ENCODE measurements at places on chromosomes 11 and 22.

- no peak for DNase-seq
Measured at GRCh38 chr11:17781221-17781620, 46.6 kb downstream of the KCNC1 start.

DNA sequence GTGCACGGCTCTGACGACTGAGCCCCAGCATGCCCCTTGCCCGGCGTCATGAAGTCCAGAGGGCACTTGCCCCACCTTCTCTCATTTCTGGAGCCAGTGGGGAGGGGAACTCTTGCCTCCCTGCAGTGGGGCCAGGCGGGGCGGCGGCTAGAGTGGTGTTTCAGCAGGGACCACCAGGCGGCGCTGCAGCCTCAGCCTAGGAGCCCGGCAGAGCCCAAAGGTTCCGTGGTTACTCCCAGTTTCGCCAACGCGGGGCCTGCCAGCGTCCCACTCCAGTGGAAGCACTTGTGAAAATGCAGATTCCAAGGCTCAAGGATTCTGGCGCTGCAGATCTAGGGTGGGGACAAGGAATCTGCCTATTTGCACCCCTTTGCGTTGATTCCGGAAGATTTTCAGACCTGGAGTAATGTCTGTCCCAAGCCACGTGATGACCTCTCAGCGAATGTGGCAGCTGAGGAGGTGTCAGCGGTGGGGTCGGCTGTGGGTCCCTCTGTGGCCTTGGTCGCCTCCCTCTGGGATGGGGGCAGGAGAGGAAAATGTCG is 55.7 kb downstream of the CD82 start:
- DNase-seq = no peak

DNA sequence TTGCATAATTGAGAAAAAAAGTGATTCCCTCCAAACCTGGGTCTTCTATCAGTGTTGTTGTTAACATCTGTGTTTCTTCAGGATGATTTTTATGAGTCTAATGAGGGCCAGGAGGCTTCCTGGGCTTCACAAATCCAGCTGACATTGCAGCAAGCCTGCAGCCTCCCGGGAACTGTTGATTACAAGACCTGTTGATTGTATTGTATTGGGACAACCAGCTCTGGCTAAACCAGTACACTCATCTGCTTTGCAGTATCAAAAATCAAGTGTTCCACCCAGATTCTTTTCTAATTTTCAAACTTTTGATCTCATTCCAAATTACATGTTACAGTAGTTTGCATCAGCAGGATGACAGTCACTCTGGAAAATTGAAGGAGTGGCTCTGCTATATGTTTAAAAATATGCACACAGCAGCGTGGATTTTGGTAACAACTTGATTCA is 16.1 kb upstream of the PRSS23 start:
- no peak for DNase-seq

GRCh38 chr22:49887702-49888101 is 30.5 kb downstream of the ALG12 start:
- DNase-seq = no peak

GRCh38 chr11:126548581-126549550 is 193.4 kb downstream of the ST3GAL4 start:
- no peak for DNase-seq

- DNase-seq = no peak
Measured at GRCh38 chr11:114314096-114314495, 17.9 kb downstream of the NNMT start.

GRCh38 chr11:107501713-107502112 is 44.1 kb upstream of the CWF19L2 start:
- DNase-seq = no peak

DNA sequence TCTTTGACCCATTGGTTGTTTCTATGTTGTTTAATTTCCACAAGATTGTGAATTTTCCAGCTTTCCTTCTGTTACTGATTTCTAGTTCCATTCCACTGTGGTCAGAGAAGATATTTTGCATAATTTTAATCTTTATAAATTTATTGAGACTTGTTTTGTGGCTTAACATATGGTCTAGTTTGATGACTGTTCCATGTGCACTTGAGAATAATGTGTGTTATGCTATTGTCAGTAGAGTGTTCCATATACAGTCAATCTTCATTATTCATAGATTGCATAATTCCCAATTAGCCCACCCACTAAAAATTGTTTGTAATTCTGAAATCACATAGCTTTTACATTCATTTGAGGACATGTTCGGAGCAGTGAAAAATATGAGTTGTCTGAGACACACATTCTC is 346.1 kb upstream of the DDI1 start:
- no peak for DNase-seq

GRCh38 chr11:93481279-93481678 is 61.9 kb downstream of the SMCO4 start:
- no peak for DNase-seq

- DNase-seq = no peak
Measured at GRCh38 chr11:134542401-134543165, 130.5 kb upstream of the B3GAT1 start.

- no peak for DNase-seq
Measured at GRCh38 chr11:113313601-113314000, 782 bp upstream of the TTC12 start.

DNA sequence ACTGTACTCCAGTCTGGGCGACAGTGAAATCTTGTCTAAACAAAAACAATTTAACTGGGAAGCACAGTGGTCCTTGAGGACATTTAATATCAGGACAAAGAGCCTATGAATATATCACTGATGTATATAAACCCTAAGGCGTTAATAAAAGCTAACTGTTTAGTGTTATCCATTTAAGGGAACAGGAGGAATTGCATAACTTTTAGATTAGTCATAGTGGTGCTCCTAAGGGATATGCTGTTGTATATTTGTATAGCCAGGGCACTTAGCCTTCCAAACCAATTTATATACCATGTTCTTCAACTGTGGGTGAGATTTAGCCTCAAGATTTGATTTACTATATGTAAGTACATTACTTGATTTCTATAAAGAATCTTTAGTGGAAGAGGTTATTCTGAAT is 3.0 kb upstream of the CHEK1 start:
- no peak for DNase-seq

- no peak for DNase-seq
Measured at GRCh38 chr11:33060271-33060670, 20.9 kb downstream of the TCP11L1 start.

- DNase-seq = no peak
Measured at GRCh38 chr22:49166746-49167145, 660.9 kb downstream of the BRD1 start.

DNA sequence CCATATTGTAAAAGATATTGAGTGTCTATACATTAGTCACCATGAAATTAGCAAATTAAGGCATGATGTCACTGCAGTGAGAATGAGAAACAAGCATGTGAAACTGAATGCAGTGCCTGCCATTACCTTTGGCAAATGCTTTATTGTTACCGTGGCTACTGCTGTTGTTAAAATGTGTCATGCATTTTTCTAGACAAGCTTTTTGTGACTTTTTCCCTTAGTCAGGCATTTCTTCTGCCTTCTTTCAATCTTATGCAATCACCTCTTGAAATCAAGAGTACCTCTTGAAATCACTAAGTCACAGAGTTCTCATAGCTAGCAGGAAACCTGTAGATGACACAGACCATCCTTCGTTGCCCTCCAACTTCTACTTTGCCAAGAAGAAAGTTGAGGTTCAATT is 461.7 kb upstream of the TENM4 start:
- DNase-seq = no peak

GRCh38 chr22:23220485-23221350 is 40.4 kb downstream of the BCR start:
- no peak for DNase-seq

GRCh38 chr11:117838901-117839300 is 14.4 kb upstream of the FXYD2 start:
- DNase-seq = no peak

DNA sequence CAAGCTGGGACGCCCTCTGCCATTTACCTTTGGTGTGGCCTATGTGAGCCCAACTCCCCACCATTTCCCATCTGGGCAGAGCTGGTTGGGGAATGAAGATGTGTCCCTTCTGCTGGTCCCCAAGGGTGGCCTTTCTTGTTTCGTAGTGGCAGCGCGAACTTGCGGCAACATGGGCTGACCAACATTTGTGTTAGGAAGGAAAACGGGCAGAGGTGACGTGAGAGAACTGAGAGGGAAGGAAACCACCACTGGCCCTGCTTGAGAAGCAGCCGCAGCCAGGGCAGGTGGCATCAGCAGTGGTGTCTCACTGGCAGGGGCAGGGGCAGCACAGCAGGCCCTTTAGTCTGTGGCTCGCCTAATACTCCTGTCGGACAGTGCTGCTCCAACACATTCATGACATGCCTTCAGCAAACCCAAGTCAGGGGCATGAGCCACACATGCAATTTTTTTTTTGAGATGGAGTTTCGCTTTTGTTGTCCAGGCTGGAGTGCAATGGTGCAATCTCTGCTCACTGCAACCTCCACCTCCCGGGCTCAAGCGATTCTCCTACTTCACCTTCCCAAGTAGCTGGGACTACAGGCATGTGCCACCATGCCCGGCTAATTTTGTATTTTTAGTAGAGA is 29.9 kb downstream of the LRRC74B start:
- DNase-seq = no peak

DNA sequence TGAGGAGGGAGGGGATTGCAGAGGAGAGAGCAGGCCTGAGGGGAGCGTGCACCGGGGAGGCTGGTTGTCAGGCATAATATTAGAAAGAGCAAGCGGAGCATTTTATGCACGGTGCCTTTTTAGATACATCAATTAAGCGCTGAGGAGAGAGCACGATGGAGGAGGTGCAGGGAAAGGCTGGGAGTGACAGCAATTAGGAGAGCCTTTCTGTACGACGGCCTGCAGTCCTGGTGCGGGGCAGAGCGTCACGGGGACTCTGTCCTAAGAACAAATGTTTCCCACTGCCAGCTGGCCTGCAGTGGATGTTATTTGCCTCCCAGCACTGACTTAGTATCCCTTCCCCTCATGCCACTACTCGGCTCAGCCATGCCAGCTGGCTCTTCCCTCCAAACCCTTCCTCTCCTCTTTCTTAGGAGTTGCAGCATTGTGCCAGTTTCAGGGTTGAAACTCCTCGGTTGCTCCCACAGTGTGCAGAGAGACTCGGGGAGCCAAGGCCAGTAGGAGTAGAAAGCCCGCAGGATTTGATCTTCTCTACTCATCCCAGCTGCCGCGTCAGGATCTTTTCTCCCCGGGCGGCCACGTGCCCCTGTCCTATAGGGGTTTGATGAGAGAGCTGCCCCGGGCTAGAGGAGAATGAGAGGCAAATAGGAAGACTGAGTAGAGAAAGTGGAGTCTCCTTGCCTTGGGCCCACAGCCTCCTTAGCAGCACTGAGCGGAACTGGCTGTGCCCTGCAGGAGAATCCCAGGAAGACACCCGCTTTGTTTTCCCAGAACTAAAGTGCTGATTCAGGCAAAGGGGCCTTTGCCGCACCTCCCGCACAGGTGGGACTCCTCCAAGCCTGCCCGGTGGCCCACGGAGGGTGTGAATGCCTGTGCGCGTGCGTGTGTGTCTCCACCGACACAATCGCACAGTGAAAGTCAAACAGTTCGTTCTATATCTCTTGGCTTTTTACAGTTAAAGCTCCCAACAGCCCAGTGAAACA is 875.3 kb downstream of the NTM start:
- DNase-seq = no peak

DNA sequence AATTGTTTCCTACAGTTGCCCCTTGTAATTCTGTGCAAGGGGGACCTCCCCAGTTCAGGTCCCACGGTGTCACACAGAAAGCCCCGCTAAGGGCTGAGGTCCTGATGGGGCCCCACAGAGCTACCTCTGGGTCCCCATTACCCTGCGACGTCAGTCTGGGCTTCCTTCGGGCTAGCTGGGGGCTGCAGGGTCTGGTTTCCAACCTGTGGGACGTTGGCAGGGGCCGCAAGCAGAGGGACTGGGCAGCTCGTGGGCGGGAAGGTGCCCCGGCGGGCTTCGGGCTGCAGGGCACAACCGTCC is 698 bp downstream of the SLC37A4 start:
- no peak for DNase-seq

DNA sequence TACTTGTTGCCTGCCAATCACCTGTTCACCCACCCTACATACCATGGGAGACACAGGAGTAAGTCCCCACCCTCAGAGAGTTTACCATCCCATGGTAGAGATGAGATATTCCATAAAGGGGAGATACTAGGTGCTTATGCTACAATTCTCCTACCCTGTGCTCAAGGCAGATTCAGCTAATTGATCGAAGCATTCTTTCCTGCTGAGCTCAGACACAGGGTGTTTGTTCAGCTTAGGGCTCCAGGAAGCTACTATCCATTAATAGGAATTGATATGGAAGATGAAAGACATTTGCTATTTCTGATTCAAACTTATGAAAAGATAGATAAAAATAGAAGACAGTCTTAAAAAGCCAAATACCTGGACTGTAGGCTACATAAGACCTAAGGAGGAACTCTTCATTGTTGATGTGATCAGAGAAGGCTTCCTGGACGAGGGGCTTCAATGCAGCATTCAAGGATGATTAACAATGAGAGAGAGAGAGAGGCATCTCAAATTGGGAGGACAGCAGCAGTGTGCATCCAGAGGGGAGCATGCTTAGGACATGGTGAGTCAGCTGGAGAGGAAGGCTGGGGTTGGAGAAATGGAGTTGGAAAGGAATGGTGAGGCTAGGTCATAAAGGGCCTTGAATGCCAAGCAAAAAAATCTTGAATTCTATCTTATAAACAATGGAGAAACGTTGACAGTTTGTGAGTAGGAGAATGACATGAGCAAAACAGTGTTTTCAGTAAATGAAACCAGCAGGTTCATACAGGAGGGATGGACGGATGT is 15.0 kb downstream of the SYT13 start:
- no peak for DNase-seq

- no peak for DNase-seq
Measured at GRCh38 chr11:45658292-45658991, 7.0 kb downstream of the CHST1 start.

- DNase-seq = no peak
Measured at GRCh38 chr11:105152560-105152959, 13.0 kb upstream of the CARD18 start.

DNA sequence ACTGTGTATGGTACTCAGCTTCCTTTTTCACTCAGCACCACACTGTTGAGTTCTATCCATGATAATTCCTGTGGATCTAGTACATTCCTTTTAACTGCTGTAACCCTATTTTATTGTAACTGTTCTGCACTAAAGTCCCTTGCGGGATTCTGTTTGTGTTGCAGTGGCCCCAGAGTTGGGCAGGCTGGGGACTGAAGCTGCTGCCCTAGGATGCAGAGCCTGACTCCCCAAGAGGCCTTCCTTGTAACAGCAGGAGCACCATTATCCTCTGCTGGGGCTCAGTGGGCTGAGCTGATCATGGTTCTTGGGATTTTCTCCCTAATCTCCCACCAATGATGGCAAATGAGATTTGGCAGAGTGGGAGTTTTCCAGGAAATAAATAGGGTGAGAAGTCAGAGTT is 77.7 kb downstream of the CABIN1 start:
- DNase-seq = no peak
